ENCODE measurements at places on chromosomes 4 and X. TPM values are rescaled to one million over a fixed set of nuclear protein-coding genes. Genes with fewer than 3 reads are reported as not detected.
A peak's percentile ranks its signal among the peaks of the same experiment; 100 is the strongest.

- no peak for DNase-seq
Measured at GRCh38 chr4:86497131-86497530, 97.0 kb upstream of the PTPN13 start.

ELOVL6 gene
- total RNA-seq = 24.4 TPM

ERCC6L gene
- 2.4 TPM for total RNA-seq

CTAG2 gene
- total RNA-seq = not detected

CPZ gene
- total RNA-seq = 32.8 TPM

DNA sequence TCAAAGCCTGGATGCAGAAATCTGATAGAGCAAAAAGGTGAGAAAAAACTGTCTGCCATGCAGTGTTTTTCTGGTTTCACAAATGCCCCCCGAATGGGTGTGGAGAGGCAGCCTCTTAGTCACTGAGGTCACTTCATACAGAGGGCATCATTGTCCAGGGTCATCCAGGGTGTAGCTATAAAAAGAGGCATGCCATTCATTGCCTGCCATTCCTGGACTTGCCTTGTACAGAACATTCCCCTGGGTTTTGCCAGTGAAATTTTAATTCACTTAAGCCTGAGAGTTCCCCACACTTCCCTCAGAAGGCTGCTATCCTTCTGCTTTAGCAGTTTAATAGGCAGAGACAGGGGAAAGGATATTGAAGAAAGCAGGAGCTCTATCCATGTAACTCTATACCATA is 230.3 kb downstream of the UNC5C start:
- DNase-seq = no peak

CCKAR gene
- not detected for total RNA-seq

DNA sequence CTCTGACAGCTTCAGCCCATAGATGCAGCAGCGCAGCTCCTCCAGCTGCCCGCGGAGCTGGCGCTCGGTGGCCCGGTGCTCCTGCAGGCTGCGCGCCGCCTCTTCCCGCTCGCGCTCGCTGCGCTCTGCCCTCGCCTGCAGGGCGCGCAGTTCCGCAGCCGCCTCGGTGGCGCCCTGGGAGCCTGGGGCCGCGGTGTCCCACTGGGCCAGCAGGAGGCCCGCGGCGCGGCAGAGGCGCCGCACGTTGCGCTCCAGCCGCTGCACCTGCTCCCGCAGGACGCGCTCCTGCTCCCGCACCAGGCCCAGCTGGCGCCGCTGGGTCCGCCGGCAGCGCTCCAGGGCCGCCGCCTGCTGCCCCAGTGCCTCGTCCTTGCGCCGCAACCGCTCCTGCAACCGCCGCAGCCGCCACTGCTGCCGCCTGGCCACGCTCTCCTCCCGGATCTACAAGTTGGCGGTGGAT is 10.1 kb downstream of the C4orf50 start:
- DNase-seq = no peak

DNA sequence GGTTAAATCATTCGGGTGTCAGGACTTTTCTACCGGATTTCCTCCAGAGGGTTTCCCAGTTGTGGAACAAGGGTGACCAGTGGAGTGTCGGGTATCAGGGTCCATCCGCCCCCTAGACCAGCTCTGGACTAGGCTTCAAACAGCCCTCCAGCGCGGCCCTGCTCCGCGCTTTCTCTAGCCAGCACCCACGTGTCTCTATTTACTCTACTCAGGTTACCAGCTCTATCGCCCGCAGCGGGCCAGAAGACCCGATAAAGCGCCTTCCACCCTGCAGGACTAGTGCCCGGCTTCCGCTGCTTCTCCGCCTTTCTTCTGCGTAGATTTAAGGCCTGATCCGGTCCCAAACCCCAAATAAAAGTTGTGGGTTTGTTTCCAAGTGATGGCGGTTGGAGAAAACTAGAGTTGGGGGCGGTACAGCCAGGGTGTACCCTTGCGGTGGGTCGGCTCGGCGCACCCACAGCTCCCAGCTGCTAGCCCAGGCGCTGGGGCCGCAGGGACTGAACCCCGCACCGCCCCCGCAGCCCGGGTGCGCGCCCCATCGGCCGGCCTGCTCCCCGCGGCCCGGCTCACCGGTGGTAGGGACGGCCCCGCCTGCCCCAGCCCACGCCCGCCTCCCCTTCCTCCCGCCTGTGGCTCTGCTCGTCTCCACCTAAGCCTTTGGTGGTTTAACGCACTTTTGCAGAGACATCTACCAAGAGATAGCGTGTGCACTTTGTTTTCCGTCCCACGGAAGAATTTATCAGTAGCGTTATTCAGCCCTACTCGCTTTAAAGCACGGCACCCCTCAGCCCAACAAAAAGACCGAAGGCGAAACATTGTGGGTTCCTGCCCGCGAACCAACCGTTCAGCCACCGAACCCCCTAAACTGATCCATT is 2.1 kb downstream of the LEF1 start:
- peak; percentile 62 for DNase-seq

ZNF718 gene
- total RNA-seq = 10.8 TPM

P2RY4 gene
- 1.1 TPM for total RNA-seq

GRCh38 chr4:22031423-22031822 is 82.9 kb upstream of the KCNIP4 start:
- no peak for DNase-seq

DNA sequence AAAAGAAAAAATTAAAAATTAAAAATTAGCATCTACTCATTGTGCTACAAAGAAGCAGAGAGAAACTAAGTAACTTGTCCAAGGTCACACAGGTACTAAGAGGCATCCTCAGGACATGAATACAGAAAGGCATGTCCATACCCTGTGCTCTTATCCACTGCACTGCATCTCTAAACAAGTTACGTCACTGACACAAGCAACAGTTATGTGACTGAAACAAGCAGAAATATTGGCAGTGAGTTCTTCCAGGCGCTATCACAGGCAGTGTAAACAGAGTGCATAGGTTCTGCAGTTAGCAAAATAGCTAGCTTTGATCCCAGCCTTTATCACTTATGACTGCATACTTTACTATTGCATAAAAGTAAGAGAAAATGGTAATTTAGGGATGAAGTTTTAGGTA is 7.9 kb downstream of the VEGFC start:
- DNase-seq = no peak

DNA sequence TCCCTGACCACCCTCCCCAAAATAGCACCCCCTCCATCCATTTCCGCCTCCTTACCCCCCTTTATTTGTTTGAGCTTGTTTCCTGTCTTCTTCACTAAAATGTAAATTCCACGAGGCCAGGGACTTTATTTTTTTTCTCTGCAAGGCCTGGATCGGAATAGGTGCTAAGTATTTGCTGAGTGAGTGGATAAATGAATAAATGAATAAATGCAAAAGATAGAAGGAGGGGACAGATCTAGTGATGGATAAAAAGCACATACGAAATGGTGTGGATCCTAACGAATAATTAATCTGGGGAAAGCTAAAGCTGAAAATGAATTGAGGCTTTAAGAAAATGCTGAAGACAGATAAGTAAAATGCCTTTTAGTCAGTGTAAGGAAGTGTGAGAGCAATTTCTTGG is 12.2 kb downstream of the CETN2 start:
- DNase-seq = no peak

- DNase-seq = no peak
Measured at GRCh38 chr4:40978548-40978947, 228.8 kb downstream of the NSUN7 start.

PPEF1 gene
- total RNA-seq = 0.78 TPM

Data from mesothelial cell of epicardium (in vitro differentiated cells).